Midbrain (tissue), 1 donor: ENCODE measurements at places on chromosomes 12 and 14.
A peak's percentile ranks its signal among the peaks of the same experiment; 100 is the strongest.

- no peak for DNase-seq
Measured at GRCh38 chr12:102052192-102053061, 9.4 kb downstream of the WASHC3 start.

GRCh38 chr14:100591453-100592371, 4.5 kb upstream of the BEGAIN start:
- no peak for DNase-seq

DNA sequence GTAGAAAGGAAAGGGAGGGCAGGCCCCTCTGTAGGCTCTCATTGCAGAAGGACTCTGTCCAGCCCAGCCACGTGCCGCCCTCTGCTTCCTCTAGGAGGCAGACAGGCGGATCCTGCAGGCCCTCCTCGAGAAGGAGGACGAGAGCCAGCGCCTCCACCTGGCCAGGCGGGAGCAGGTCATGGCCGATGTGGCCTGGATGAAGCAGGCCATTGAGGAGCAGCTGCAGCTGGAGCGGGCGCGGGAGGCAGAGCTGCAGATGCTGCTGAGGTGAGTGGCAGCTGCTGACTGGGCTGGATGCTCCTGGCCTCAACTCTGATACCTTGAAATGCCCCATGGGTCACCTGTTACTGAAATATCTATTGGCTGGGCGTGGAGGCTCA, 10.9 kb downstream of the TCHP start:
- no peak for DNase-seq

GRCh38 chr14:33967138-33967537, 16.3 kb upstream of the EGLN3 start:
- no peak for DNase-seq

- no peak for DNase-seq
Measured at GRCh38 chr14:95320078-95320895, 579 bp upstream of the CLMN start.

DNA sequence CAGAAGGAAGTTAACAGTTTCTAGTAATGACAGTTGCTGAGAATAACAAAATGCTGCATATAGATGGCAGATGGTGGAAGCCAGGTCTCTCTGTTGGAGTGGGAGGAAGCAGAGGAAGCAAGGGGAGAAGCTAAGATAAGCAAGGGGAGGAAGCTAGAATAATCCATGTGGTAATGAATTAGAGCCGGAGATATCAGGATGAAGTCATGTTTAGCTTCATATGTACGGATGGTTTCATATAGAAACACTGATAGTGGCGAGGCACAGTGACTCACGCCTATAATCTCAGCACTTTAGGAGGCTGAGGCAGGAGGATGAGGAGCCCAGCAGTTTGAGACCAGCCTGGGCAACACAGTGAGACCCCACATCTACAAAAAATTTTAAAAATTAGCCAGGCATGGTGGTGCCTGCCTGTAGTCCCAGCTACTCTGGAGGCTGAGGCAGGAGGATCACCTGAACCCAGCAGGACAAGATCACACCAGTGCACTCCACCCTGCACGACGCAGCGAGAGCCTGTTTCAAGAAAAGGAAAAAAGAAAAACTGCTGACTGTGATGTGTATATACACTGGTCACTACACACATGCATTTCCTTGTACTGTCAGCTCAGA, 49.2 kb downstream of the ANAPC7 start:
- no peak for DNase-seq

DNA sequence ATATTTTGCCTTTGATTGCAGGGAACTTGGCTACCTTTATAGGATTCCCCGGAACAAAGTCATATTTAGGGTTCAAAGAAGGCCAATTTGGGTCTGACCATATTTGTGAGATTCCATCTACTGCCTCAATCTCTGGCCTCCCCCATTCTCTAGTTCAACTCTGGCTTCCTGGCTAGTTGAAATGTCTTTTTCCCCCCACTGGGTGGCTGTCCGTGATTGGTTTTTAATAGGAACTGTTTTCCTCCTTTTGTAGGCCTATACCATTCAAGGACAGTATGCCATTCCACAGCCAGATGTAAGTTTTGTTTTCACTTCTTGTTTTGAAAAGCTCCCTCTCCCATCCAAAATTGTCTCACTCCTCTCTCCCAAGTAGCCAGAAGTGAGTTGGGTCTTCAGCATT, 13.8 kb downstream of the PCBP2 start:
- no peak for DNase-seq

- DNase-seq: peak; percentile 5
Measured at GRCh38 chr14:91374879-91375702, 42.5 kb downstream of the CCDC88C start.

- no peak for DNase-seq
Measured at GRCh38 chr14:104887623-104888488, 22.8 kb downstream of the CEP170B start.

GRCh38 chr14:75554482-75554881, 23.9 kb upstream of the FLVCR2 start:
- DNase-seq: no peak

DNA sequence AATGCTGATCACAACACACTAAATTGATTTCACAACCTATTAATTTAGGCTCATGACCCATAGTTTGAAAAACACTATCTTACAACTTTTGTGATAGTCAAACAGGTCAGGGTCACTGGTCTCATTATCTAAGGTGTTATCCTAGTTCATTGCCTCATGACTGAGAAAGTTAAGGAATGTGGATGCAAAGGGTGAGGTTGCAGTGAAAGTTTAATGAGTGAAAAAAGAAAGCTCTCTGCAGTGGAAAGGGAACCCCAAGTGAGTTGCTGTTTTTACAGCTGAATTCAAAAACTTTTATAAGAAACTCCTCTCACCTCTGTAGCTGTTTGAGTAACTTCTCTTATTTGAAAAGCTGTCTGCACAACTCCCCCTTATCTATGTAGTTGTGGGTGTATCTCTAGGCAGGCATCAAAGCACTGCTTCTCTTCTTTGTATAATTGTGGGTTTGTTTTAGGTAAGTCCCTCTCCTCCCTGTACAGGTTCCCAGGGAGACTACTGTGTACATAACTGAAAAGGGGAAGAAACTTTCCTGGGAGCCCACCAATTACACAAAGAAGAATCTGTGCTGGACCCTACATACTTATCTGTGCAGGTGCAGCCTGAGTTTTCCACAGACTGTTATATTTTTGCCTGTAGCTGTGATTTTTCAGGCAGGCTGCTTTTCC, 18.9 kb downstream of the DNAL1 start:
- no peak for DNase-seq

GRCh38 chr12:16349131-16349460, 1.7 kb downstream of the MGST1 start:
- DNase-seq: peak; percentile 31

GRCh38 chr14:81990312-81990761, 456.7 kb upstream of the SEL1L start:
- DNase-seq: peak; percentile 83

GRCh38 chr12:46303039-46303666, 34.3 kb upstream of the SLC38A1 start:
- peak; percentile 58 for DNase-seq

DNA sequence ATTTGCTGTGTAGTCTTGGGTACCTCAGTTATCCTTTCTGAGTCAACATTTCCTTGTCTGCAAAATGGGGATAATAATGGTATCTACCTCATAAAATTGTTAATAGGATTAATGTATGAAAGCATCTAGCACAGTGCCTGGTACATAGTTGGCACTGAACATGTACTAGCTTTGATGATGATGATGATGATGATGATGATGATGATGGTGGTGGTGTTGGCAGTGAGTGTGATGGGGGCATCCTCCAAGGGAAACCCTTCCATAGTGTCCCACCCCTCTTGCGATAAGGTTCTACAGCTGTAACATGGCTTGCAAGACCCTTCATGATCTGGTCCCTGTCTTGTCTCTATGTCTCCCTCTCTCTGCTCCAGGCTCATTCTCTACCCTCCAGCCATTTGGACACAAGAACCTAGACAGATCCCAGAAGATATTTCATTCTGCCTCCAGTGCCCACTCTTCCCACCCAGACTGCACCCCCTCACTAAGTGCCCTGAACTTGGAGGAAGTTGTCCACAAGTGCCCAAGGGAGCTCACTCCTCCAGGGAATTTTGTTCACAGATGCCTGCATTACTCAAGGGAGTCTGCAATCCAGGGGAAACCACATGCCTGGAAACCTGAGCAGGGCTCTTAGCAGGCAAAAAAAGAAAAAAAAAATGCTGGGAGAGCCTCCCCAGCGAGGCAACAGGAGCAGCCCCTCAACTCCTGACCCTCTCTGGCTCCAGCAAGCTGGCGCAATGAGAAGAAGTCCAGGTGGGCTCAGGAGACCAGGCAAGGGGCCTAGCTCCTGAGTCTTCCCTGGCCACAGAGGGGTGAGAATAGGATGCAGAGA, 10.1 kb upstream of the BDKRB1 start:
- no peak for DNase-seq
